ENCODE measurements at places on chromosomes 4 and X.

DNA sequence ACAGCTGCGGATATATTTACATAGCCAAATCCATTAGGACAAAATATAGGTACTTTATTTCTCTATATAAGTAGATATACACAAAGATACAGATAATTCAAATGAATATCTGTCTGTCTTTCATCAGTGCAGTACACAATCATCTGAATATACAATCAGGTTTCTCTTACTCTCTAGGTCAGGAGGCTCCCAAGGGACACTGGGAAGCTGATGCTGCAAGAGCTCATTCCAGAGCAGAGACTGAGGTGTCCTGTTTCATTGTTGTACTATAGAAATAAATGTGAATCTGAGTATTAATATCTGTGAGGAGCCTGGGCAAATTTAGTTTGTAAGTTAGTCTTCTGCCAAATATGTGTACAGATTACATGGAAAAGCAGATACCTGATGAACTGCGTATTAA, 4.2 kb downstream of the TLL1 start:
- DNase-seq, result no peak

DNA sequence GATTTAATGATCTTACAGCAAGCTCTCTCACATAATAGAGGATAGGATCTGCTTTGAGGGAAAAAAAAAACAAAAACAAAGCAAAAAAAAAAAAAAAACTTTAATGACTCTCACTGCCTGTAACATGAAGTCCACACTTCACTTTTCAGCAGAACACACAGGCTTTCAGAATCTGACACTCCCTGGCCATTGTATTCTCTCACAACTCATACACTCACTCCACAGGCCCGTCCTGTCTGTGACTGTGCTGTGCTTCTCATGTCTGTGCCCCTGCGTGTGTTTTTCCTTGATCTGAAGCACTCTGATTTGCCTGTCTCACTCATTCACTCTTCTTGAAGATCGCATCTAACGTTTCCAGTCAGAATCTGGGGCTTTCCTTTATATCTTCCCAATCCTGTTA, 460.8 kb downstream of the TMA16 start:
- DNase-seq, result no peak

DNA sequence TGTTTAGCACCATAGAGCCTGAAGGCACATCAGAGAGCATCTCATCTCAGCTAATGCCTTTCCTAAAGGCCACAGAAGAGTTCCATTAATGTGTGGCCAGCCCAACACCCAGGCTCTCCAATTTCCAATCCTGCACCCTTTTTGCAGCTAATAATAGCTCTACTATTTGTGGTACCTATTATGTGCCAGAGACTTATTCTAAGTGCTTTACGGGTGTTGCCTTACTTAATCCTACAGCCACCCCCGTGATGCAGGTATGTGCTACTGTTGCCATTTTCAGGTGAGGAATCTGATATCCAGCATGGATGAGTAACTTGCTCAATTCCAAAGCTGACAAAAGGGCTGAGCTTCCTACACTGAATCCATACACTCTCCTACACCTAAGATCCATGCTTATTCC, 217.6 kb upstream of the GALNT7 start:
- no peak for DNase-seq

DNA sequence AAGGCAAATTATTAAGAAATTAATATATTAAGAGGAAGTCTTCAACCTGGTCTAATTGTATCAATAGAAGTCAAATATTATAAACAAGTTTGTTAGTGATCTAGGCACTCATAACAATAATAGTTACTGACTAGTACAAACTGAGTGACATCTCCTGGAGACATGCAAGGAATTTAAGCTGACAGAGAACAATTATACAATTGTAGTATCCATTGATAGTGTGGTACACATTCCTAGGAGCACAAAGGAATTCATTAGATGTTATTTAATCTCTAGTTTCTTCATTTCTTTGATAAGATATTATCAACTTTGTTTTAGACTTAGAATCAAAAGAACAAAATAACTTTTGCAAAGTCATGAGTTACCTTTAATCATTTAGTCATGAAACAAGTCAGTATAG, 1048.6 kb downstream of the PCDH7 start:
- DNase-seq, result no peak

- DNase-seq, result peak; percentile 24
Observed at GRCh38 chrX:112832481-112833095, 8.0 kb downstream of the AMOT start.

- DNase-seq, result peak; percentile 43
Observed at GRCh38 chr4:56995525-56995924, 16.8 kb downstream of the POLR2B start.

- peak; percentile 83 for DNase-seq
Observed at GRCh38 chrX:39726771-39727170, 371.0 kb downstream of the BCOR start.

DNA sequence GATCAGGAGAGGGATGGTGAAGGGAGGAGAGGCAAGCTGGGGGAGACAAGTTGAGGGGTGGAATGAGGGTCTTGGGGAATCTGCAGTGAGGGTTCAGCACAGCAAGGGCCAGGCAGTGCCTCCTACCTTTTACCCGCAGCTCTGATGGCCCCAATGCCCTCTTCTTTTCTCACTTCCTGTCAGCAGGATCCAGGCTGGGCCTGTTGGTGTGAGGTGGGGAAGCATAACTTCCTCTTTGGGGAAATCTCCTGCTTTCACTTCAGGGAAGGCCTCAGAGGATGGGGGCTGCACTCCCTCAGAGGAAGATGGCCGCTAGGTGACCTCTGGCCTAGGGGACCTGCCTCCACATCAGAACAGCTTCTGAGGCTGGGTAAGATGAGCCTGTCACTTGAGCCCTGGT, 36.5 kb downstream of the EFNB1 start:
- no peak for DNase-seq

GRCh38 chr4:34861666-34862065, 1382.6 kb downstream of the ARAP2 start:
- DNase-seq, result no peak

DNA sequence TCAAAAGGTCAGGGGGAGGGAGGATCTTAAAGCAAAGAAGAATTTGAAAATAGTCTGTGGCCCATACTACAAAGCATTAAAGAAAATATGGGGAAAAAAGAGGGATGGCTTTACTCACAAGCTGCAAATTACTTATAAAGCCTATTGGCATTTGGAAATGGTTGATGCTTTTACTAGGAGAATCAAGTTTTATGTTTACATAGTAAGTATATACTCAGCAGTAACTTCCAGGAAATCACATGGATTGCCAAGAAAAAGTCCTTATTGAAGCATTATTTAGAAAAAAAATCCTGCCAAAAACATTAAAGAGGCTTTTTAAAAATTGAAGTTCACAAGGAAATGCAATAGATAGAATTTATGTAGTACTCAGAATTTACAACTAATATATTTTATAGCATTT, 8.4 kb upstream of the SH3RF1 start:
- DNase-seq, result no peak

DNA sequence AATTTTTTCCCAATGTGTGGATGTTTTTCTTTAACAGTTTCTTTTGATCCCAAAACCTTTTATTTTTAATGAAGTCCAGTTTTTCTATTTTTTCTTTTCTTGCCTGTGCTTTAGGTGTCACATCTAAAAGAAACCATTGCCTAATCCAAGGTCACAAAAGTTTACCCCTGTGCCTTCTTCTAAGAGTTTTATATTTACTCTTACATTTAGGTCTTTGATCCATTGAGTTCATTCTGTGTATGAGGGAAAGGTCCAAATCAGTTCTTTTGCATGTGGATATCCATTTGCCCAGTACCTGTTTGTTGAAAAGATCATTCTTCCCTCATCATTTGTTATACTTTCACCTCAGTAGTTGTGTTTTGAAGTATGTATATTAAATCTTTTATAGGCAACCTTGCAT, 13.0 kb downstream of the LRP2BP start:
- DNase-seq, result no peak

GRCh38 chrX:100296183-100296753, 113.8 kb downstream of the PCDH19 start:
- DNase-seq, result no peak

DNA sequence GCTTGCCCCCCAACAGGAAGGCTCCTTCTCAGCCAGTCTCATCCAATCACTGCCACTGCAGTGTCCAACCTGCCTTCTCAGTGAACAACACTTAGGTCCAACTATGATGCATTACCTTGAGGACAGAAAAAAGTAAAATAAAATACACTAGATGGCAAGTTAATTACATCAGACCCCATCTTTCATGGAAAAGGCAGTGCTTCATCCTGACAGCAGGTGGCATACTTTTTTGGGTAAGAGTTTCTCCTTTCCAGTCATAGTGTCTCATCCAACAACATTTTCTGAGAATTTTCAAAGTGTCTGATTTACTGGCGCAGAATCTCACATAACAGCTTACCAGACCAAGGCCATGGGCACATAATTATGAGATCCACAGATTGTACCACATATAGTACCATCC, 1742.8 kb downstream of the PCDH7 start:
- DNase-seq, result no peak

Data from lower leg skin (tissue), 4 donors.